ENCODE measurements at places on chromosomes 12 and 14. TPM values are rescaled to one million over a fixed set of nuclear protein-coding genes. Genes with fewer than 3 reads are reported as not detected.

Gene FOXJ2
- polyA plus RNA-seq: 24.5 TPM

Gene OAS1
- polyA plus RNA-seq: 13.5 TPM

Gene NPAS3
- 8.9 TPM for polyA plus RNA-seq

Gene TAS2R46
- not detected for polyA plus RNA-seq

Gene AVPR1A
- 5.6 TPM for polyA plus RNA-seq

Gene BEST3
- 0.36 TPM for polyA plus RNA-seq

Gene HOXC12
- polyA plus RNA-seq: not detected

Gene PRICKLE1
- 45.4 TPM for polyA plus RNA-seq

Gene PTHLH
- 1.2 TPM for polyA plus RNA-seq

Gene KRT81
- not detected for polyA plus RNA-seq

Gene KRT77
- not detected for polyA plus RNA-seq

Gene PPP2R3C
- polyA plus RNA-seq: 46.6 TPM

Gene SLC2A3
- 31.4 TPM for polyA plus RNA-seq

Gene ENDOU
- 0.47 TPM for polyA plus RNA-seq

Gene MYBPC1
- polyA plus RNA-seq: 1.0 TPM

Gene BDKRB2
- polyA plus RNA-seq: 5.2 TPM

Gene TPH2
- polyA plus RNA-seq: 0.09 TPM

Gene LALBA
- not detected for polyA plus RNA-seq

Gene TMEM121
- polyA plus RNA-seq: 6.0 TPM

Gene CATSPERB
- 1.1 TPM for polyA plus RNA-seq

Gene CLEC1B
- 0.48 TPM for polyA plus RNA-seq

Gene TAS2R10
- 3.3 TPM for polyA plus RNA-seq

Gene PRIMA1
- polyA plus RNA-seq: 1.1 TPM

Gene NXPH4
- 3.0 TPM for polyA plus RNA-seq

Gene SLC7A7
- polyA plus RNA-seq: 106 TPM

Gene RNASE4
- polyA plus RNA-seq: 1.5 TPM

Gene ACSM4
- 0.17 TPM for polyA plus RNA-seq

Gene P2RX7
- 1.1 TPM for polyA plus RNA-seq

Gene HOXC5
- polyA plus RNA-seq: 2.0 TPM

Gene PTCSC3
- polyA plus RNA-seq: 0.36 TPM

Gene METTL25
- polyA plus RNA-seq: 18.2 TPM

Gene TAS2R43
- 0.54 TPM for polyA plus RNA-seq

Gene C1QL4
- polyA plus RNA-seq: 1.6 TPM

Gene PDE3A
- 24.5 TPM for polyA plus RNA-seq

Gene SSPN
- 14.2 TPM for polyA plus RNA-seq

Gene ZNF268
- polyA plus RNA-seq: 28.8 TPM

Gene CISTR
- polyA plus RNA-seq: not detected

Gene MIP
- 0.26 TPM for polyA plus RNA-seq

Gene SSTR1
- polyA plus RNA-seq: 1.8 TPM

Gene RFX4
- not detected for polyA plus RNA-seq

Gene C12orf50
- polyA plus RNA-seq: 0.24 TPM

Gene AKAP6
- 2.6 TPM for polyA plus RNA-seq

Gene TAS2R31
- polyA plus RNA-seq: 1.4 TPM

Gene TMEM233
- 2.3 TPM for polyA plus RNA-seq

Gene RAD51B
- polyA plus RNA-seq: 12.5 TPM

Gene LRTM2
- polyA plus RNA-seq: 0.62 TPM

Gene RGS6
- 1.7 TPM for polyA plus RNA-seq

Gene SOX5
- polyA plus RNA-seq: 6.9 TPM
